HuH-7 (cell line): ENCODE measurements at places on chromosomes 4 and X.

GRCh38 chr4:19930742-19931141 lies 321.0 kb upstream of the SLIT2 start:
- no peak for DNase-seq

DNA sequence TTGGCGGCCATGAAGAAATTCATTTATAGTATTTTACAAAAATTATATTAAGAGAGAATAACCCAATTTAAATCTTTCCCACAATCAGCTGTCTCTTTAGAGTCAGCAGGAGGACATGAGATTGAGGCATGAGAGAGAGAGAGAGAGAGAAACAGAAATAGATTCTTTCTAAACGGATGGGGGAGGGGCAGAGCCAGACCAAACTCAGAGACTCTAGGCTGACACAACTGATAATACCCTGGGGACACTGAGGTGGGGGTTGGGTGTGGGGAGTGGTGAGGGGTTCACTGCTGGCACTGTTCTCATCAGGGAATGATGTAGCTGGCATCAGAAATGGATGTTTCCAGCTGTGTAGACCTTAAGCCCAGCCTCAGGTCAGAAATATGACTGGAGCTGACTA lies 20.5 kb upstream of the HOPX start:
- DNase-seq, result no peak

DNA sequence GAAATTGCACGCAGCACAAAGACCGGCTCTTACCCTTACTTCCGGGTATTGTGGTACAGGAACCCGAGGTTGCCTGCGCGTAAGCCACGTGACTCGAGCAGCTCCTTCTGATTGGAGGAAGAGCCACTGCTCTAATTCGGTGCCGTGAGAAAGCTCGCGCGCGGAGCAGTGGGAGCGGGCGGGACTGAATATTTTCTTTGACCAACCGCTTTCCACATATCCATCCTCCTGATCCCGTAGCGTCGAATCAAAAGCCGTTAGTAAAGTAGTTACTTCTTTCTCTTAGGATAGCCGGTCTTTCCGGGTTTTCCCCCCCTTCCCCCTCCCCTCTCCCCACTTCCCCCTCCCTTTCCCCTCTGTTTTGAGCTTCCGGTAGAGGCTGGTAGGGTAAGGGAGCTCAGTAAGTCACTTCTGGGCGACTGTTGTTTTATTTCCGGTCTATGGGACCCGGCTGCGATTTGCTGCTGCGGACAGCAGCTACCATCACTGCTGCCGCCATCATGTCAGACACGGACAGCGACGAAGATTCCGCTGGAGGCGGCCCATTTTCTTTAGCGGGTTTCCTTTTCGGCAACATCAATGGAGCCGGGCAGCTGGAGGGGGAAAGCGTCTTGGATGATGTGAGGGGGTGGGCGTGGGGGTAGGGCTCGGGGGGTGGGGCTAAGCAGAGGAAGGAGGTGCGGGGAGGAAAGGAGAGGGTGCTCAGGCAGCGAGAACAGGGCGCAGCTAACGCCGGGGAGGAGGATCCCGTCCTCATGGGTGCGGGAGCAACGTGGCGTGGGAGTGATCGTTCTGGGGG lies at the start of gene TAF1:
TSS of gene TAF1 (plus strand) at position 483 of the 799 bp plus-strand sequence. CDS start at position 501, 18 bp downstream.
- peak; percentile 86 for DNase-seq

DNA sequence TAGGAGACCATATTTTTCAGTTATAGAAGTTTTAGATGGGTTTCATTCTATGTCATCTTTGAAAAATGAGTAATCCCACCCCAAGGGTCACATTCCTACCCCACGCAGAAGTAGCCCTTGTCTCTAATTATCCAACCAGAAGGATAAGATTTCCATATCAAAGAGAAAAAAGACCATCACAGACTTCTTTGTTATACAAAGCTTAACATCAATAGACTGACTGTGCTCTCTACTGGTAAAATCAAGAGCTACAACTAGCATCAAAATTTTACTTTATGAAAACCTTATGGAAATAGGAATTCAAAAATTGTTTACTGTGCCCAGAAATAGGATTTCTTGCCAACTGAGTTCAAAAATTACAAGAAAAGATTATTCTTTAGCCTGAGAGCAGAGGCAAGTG lies 24.9 kb downstream of the TNMD start:
- DNase-seq, result no peak

GRCh38 chr4:47463235-47463956 lies at the start of gene COMMD8:
TSS of gene COMMD8 (minus strand) at chr4:47463702. CDS start at chr4:47463651, 51 bp downstream.
- DNase-seq, result peak; percentile 91

- DNase-seq, result no peak
Measured at GRCh38 chr4:17680559-17681280, 66.3 kb downstream of the MED28 start.

DNA sequence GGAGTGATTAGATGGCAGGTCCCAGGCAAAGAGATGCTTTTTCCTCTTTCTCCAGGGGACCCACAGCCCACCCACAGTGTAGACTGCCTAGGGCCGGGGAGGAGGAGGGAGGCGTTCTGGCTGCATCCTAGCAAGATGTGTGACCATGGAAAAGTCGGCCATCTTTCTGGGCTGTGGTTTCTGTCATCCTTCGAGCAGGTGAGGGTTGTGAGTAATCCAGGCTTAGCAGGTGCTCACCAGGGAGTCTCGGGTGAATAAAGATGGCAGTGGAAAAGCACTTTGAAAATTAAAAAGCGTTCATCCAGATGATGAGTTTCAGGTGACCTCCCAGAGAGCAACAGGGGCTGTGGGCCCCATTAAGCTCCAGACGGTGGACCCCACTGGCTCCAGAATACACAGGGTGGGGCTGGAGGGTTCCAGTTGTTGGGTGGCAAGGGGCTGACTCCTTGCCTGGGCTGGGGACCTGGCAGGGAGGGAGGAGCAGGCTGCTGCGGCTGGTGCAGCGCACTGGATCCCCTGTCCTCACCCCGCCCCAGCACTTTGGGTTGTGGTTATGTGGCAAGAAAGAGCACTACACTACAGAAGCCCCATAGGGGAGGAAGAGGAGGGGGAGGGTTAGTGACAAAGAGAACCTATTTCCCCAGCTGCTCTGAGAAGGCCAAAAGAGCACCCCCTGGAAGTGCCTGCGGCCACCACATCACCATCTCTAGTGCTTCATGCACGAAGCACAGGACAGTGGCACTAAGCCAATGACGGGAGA lies 23.7 kb downstream of the ELF4 start:
- no peak for DNase-seq

DNA sequence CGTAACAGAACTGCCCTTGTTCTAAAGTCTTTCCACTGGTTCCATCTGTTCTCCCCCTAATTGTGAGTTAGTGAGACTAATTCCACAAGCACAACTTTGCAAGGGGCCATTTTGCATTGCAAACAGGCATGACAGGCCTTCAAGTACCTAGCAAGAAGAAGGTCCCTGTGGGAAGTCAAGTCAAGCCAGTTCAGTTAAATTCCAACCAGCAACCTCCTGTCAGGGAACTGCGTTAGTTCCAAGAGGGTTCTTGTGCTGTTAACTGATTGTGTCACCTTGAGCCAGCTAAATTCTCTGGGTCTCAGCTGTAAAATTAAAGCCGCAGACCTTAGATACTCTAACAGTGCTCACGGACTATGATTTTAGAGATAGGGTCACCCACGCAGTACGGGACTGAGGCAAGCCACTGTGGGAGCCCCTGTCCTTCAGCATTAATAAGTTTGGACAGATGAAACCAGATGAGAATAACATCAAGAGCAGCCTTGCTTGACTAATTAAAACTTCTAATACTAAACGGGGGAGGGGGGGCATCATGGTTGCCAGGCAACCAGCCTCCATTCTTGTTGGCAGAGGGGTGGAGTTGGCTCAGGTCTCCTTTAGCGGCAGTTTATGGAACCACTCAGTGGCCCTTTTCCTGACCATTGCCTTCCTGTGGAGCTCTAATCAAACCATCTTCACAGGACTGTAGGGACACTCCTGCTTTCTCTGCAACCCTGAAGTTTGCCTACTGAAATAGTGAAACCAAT lies 24.1 kb upstream of the TMEM150C start:
- DNase-seq, result no peak
